SK-N-DZ (cell line): ENCODE measurements at places on chromosomes 7 and 10.
A peak's percentile ranks its signal among the peaks of the same experiment; 100 is the strongest.

DNA sequence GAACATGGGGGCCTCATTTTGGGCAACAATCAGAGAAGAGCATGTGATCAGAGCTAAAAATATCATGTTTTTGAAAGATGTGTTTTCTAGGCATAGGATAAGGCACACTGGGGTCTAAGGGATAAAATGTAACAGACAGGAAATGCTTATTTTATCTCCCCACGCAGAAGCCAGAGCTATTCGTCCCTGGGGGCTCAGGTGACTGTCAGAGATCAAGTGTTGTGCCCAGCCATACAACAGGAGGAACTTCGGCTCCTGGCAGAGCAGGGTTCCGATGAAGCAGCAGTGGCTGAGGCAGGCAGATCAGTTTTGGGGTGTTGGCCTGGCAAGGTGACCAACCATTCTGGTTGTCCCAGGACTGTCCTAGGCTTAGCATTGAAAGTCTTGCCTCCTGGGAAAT is 15.2 kb downstream of the NPY start:
- no peak for DNase-seq

GRCh38 chr7:38317515-38317914 is 44.1 kb upstream of the TARP start:
- no peak for DNase-seq

DNA sequence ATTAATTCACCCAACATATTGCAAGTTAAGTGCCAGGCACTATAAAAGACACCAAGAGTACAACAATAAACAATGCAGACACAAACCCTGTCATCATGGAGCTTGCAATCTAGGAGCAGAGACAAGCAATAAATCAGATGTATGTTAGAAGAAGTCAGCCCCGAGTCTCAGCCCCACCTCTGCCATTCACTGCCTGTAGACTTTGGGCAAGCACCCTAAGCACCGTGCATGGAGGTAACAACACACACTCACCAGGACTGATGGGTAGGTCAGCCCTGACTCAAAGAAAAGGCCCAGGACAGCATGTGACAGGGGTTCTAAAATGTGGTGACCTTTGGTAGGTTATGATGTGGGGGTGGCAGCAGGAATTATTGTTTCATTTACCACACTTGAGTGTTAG is 49.3 kb upstream of the PLEKHA1 start:
- DNase-seq = no peak

DNA sequence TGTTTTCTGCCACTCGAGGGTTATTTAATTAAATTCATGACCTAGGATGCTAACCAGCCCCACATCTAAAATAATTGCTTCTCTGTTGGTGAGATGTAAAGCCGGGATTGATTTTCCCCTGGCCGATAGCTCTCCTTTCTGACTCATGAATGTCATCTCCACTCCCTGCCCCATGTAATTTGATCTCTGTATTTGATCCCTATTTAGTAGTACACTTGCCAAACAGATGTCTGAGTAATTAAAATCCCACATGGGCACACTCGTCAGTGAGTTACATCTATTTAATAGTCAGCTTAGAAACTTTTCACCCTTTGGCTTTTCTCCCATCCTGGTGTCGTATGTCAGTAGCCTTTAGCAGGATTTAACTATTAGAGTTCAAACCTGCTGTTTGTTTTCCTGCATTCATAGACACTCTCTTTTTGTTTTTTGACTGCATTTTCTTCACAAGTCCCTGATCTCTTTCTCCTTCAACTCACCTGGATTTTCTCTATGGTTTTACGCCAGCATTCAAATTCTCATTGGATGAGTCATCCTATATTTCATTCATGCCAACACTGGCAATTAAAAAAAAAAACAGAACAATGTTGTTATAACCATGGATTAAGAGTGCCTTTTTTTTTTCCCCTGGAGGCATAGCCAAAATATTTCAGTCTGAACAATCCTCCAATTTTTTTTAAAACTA is 82.7 kb downstream of the SPAG6 start:
- DNase-seq = peak; percentile 95

DNA sequence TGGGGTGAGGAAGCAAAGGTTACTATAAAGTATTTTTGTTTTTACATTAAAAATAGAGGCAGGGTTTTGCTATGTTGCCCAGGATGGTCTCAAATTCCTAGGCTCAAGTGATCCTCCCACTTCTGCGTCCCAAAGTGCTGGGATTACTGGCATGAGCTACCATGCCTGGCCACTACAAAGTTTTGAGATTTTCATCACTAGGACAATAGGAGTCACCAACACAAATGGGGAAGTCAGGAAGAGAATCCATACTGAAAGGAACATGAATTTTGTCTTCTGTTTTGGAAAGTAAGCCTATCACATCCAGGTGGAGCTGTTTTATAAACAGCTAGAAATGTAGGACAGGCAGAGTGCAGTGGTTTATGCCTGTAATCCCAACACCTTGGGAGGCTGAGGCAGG is 20.0 kb upstream of the CAPZA2 start:
- no peak for DNase-seq

- no peak for DNase-seq
Observed at GRCh38 chr7:128770233-128770632, 5.4 kb downstream of the OPN1SW start.
